GM20000 (cell line): ENCODE measurements at places on chromosomes 3 and 15.

GRCh38 chr3:67635257-67635656, 19.2 kb downstream of the SUCLG2 start:
- no peak for DNase-seq

- DNase-seq: no peak
Measured at GRCh38 chr15:62241135-62241770, 76.2 kb upstream of the C2CD4B start.

DNA sequence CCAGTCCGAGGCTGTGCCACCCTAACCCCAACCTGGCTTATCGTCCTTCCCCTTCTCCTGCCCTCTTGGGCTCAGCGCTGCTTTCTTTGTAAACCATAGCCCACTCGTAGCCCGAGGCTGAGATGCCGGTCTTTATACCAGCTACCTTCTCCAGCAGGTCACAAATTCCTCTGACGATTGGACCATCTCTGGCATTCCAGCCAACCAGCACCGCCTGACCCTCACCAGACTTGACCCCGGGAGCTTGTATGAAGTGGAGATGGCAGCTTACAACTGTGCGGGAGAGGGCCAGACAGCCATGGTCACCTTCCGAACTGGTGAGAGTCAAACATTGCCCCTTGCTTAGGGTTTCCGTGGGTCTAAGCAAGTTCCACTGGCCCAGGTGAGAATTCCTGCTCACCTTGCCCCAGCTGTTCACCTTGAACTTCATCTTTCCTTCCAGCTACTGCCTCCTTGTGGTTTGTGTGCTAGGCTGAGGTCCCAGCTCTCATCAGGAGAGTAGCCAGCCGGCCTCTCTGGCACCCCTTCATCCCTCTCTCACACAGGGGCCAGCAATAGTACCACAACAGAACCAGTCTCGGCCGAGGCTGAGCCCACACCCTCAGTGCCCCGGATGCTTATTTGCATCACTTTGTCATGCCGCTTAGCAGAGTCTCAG, 66.7 kb downstream of the BOC start:
- DNase-seq: no peak

- no peak for DNase-seq
Measured at GRCh38 chr3:121491683-121492320, 54.0 kb downstream of the POLQ start.

DNA sequence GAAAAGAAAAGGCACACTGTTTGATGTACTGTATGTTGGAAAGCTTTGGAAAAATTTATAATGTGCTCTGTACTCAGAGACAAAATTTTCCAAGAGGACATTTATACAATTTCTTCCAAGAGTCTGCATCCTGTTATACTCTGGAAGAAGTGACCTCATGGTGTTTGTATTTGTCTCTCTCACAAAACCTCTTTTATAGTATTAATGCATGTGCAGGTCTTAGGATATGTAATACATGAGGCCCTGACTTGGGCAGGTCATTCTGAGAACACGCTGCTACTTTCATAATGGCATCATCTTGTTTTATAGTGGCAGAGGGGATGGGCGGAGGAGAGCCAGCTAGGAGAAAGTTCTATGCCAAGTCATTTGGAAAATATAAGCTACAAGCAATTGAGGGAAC, 72.0 kb upstream of the P3H2 start:
- no peak for DNase-seq

- DNase-seq: no peak
Measured at GRCh38 chr15:62749036-62749815, 293.3 kb upstream of the TPM1 start.

DNA sequence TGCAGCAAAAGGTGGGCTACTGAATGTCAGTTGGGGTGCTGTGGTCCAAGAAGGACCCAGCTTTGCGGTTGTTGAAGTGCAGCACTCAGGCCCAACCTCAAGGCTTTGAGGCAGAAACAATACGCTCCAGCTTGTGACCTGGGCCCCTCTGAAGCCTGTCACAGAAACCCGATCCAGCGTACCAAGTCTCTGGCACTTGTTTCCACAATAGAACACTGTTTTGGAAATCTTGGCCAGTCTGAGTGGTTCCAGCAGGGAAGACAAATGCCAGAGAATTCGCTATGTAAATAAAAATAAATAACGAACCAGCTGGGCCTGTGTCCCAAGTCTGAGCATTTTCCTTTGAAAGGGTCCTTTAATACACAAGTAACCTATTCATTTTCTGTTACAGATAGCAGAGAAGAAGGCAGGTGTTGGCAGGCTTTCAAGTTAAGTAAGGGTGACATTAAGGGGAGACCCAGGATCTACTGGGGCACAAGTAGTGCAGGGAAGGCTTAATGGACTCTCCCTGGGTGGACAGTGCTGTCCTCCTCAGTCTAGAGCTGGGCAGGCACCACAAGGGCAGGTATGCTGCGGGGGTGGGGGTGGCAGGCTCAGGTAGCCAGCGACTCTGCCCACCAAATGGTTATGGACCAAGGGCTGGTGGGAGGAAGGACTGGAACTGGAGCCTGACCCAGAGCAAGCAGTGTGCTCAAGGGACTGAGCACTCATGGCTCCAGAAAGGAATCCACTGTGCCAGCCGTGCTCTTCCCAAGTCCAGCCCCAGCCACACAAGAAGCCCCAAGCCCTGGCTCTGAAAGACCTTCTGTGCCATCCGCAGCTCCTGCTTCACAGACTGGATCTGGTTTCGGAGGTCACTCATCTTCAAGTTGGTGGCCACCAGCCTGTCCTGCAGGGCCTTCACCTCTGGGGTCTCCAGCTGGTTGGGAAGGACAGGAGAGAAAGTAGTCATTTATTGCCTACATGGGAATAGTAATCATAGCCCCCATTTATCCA, 26.3 kb downstream of the CCDC13 start:
- no peak for DNase-seq

- no peak for DNase-seq
Measured at GRCh38 chr3:126509597-126510307, 7.8 kb downstream of the UROC1 start.

- no peak for DNase-seq
Measured at GRCh38 chr15:59292442-59293151, 80.1 kb downstream of the MYO1E start.

DNA sequence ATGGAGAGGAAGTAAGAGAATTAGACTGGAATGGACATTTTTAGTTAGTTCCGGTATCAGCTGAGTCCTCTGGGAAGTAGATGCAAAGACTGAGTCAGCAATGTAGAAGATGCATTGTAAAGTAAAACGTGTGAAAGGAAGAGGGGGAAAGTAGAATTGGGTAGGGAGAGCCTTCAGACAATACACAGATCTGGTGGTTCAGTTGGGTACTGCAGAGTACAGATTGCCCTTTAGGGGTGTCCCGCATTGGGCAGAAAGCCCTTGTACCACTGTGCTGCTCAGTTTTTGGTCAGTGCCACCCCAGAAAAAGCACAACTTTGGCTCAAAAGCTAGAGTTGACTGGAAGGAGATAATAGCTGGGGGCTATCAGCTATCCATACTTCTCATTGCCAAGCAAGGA, 247.4 kb downstream of the KBTBD8 start:
- DNase-seq: no peak
